ENCODE measurements at places on chromosomes 5 and 9.

GRCh38 chr9:136306211-136307208 is 2.6 kb upstream of the CCDC187 start:
- peak; percentile 31 for DNase-seq
- H3K4me1 ChIP-seq: peaks cover 5% of the 10 kb centered on the region
- H3K27me3 ChIP-seq: peaks cover 5% of the 10 kb centered on the region
- no peak overlapping the region for H3K4me3 ChIP-seq
- H3K27ac ChIP-seq: peak overlapping the region; percentile 8

- peaks cover 23% of the 10 kb centered on the region for H3K27me3 ChIP-seq
- no peak overlapping the region for H3K4me3 ChIP-seq
- no peak for DNase-seq
- H3K27ac ChIP-seq: no peak overlapping the region
Measured at GRCh38 chr5:73727470-73727869, 101.5 kb downstream of the ARHGEF28 start.

DNA sequence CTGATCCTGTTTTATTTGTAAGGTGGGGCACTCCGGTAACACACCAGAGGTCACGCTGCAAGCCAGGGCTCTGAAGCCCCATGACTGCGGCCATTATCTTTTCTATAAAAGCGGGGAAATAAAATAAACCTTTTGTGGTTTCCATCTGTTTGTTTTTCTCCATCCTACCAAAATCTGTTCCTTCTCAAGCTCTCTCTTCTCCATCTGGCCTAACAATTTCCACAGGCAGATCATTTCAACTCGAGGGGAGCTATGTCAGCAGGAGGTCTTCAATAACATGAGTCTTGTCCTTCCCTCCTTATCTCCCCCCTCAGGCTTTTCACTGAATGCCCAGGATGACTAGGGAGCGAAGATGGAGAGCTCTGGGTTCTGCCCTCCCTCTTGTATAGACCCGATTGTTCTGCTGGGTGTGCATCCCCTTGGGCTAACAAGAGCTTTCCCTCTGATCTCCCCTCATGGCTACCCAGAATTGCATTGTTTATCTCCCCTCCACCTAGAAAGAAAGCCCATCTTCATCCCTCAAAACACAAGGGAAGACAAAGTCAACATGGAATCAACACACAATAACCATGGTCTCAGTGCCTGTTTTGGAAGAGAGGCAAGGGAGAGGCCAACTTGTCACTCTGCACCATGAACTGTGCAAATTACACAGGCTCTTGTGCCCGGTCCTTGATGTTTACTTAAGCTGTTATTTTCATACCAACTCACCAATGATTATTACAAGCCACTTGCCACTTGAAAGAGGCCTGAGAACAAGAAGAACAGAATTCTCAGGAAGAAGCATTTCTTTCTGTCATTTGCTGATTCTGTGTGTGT is 187.8 kb downstream of the FANCC start:
- H3K36me3 ChIP-seq: no peaks in the 10 kb centered on the region
- no peaks in the 10 kb centered on the region for H3K4me1 ChIP-seq
- no peaks in the 10 kb centered on the region for H3K27me3 ChIP-seq
- no peak overlapping the region for H3K27ac ChIP-seq

DNA sequence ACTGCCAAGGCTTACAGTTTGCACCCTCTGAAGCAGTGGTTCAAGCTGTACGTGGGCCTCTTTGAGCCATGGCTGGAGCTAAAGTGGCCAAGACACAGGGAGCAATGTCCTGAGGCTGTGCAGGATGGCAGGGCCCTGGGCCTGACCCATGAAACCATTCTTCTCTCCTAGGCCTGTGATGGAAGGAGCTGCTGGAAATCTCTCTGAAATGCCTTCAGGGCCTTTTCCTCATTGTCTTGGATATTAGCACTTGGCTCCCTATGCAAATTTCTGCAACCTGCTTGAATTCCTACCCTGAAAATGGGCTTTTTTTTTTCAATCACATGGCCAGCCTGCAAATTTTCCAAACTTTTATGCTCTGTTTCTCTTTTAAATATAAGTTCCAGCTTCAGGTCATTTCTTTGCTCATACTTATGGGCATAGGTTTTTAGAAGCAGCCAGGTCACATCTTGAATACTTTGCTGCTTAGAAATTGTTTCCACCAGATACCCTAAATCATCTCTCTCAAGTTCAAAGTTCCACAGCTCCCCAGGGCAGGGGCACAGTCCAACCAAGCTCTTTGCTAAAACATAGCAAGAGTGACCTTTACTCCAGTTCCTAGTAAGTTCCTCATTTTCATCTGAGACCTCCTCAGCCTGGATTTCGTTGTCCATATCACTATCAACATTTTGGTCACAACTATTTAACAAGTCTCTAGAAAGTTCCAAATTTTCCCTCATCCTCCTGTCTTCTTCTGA is 138.3 kb downstream of the OSTF1 start:
- peaks cover 4% of the 10 kb centered on the region for H3K27me3 ChIP-seq
- DNase-seq: no peak
- H3K36me3 ChIP-seq: no peaks in the 10 kb centered on the region
- H3K4me1 ChIP-seq: no peaks in the 10 kb centered on the region

GRCh38 chr5:157548513-157549282 is 26.9 kb downstream of the ADAM19 start:
- peak overlapping the region; percentile 66 for H3K27ac ChIP-seq
- H3K36me3 ChIP-seq: peaks cover 74% of the 10 kb centered on the region
- peak overlapping the region; percentile 5 for H3K4me3 ChIP-seq
- no peak for DNase-seq
- no peaks in the 10 kb centered on the region for H3K27me3 ChIP-seq

- no peak for DNase-seq
- peaks cover 12% of the 10 kb centered on the region for H3K27me3 ChIP-seq
- no peak overlapping the region for H3K27ac ChIP-seq
Measured at GRCh38 chr5:55852503-55852902, 1.3 kb downstream of the IL31RA start.

DNA sequence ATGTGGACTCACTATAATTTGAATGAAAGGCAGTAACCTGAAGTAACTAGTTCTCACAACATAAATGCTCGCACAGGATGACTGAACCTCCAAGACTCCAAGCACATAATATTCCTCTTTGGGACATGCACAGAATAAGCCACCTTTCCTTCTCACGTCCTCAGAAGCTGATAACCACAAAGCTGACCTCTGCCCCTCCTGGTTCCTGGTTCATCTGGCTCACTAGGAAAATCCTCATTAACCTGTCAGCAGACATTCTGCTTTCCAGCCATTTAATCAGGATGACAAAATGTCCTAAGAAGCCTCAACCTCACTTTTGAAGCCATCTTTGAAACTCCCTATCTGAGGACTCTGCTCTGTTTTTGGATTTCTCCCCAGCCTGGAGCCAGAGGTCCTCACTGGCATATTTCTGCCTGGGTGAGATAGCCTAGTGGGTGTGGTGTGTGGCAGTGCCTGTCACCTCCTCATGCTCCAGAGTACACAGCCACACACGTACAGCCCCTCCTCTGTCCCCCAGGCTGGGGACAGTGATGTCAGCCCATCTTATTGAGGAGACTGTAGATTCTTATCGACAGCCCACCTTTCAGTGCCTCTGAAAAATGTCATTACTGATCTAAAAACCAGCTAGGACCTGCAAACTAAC is 10.3 kb downstream of the ANKH start:
- H3K27me3 ChIP-seq: no peaks in the 10 kb centered on the region
- no peaks in the 10 kb centered on the region for H3K36me3 ChIP-seq
- H3K27ac ChIP-seq: no peak overlapping the region
- H3K4me1 ChIP-seq: no peaks in the 10 kb centered on the region
- DNase-seq: no peak

- H3K36me3 ChIP-seq: no peaks in the 10 kb centered on the region
- peaks cover 7% of the 10 kb centered on the region for H3K27me3 ChIP-seq
- no peak for DNase-seq
- H3K4me3 ChIP-seq: no peak overlapping the region
- no peak overlapping the region for H3K27ac ChIP-seq
- no peaks in the 10 kb centered on the region for H3K4me1 ChIP-seq
Measured at GRCh38 chr5:74405593-74405992, 234.9 kb downstream of the ENC1 start.

DNA sequence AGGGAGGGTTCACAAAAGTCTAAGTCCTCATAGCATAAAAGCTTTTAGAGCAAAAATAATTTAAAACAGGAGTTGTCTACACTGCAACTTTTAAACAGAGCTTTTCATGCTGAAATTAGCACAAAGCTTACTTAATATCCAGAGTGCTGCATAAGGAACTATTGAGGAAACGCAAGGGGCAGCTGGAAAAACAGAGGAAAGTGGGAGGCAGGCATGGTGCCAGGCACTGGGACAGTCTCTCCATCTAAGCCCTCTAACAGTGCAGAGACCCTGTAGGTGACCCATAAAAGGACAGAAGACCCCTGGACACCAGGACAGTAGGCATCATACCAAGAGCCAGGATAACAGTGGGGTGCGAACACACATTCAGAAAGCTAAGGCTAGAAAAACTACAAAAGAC is 49.3 kb downstream of the ADAMTS12 start:
- H3K27ac ChIP-seq: no peak overlapping the region
- DNase-seq: no peak
- H3K27me3 ChIP-seq: peaks cover 15% of the 10 kb centered on the region
- peaks cover 7% of the 10 kb centered on the region for H3K36me3 ChIP-seq
- no peak overlapping the region for H3K4me3 ChIP-seq

DNA sequence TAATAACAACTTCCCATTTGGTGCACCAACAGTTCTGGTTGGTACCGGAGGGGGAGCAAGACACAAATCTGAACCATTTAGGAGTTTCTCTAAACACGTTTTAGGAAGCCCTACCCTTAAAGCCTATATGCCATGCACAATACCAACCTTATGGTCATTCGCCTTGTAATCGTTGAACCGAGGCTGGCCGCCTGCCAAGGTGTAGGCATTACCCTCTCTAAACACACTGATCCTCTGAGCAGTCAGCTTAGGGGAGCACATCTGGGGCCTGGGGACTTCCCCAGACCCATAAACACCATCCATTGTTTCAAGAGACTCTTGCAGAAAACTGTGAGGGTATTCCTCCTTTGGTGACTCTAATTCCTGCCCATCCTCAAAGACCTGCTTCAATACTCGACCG is 328 bp downstream of the GRXCR2 start:
- H3K27ac ChIP-seq: no peak overlapping the region
- no peaks in the 10 kb centered on the region for H3K27me3 ChIP-seq
- no peak for DNase-seq
- no peaks in the 10 kb centered on the region for H3K36me3 ChIP-seq

GRCh38 chr9:120212853-120213200 is 367.1 kb downstream of the CDK5RAP2 start:
- no peaks in the 10 kb centered on the region for H3K27me3 ChIP-seq
- H3K27ac ChIP-seq: no peak overlapping the region
- DNase-seq: no peak
- no peaks in the 10 kb centered on the region for H3K4me1 ChIP-seq

- H3K36me3 ChIP-seq: no peaks in the 10 kb centered on the region
- no peak overlapping the region for H3K27ac ChIP-seq
- H3K4me3 ChIP-seq: no peak overlapping the region
- DNase-seq: no peak
Measured at GRCh38 chr9:4222357-4222756, 77.5 kb downstream of the GLIS3 start.

DNA sequence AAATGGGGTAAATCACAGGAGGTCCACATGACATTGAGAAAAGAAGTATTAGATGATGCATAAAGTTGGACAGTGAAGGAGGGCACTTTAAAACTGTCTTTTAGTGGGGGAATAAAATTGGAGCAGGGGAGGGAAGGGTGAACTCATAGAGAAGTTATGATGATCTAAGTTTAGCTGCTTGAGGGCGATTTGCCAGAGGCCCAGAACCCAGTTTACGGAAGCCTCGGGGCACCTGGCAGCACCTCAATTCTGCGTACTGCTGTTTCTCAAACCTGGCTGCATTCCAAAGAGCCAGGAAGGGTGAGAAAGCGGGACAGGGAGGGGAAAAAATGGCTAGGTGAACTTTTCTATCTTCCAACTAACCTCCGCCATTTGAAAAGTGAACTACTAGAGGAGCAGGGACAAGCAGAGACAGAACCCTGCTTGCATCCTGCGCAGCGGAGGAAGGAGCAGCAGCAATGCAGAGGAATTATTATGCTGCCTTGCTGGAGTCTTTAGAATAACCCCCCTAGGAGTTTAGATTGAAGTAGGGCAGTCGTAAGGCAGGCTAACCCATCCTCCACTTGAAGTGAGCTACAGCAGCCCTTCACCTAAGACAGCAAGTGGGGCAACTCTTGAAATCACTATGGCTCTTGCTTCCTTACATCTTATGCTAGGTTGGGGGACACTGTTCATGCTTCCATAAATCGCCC is 316.8 kb downstream of the BRINP1 start:
- no peaks in the 10 kb centered on the region for H3K4me1 ChIP-seq
- no peaks in the 10 kb centered on the region for H3K27me3 ChIP-seq
- no peak for DNase-seq
- H3K36me3 ChIP-seq: no peaks in the 10 kb centered on the region
- no peak overlapping the region for H3K27ac ChIP-seq
- H3K4me3 ChIP-seq: no peak overlapping the region

DNA sequence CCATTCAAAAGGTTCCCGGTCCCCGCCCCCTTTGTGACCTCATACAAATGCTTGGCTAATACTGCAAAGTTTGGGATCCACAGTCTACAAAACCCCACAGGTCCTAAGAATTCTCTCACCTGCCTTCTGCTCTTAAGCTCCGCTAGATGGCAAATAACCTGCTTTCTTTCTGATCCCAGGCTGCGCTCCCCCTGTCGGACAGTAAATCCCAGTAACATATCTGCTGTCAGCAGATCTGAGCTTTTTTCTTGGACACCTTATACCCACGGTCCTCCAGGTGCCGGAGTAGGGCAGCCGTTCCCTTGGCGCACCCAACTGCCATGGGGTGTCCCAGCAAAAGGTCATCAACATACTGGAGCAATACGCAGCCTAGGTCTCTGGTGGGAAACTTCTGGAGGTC is 39.0 kb upstream of the PPP1R26 start:
- no peaks in the 10 kb centered on the region for H3K36me3 ChIP-seq
- no peak overlapping the region for H3K4me3 ChIP-seq
- no peaks in the 10 kb centered on the region for H3K4me1 ChIP-seq
- no peak for DNase-seq
- no peak overlapping the region for H3K27ac ChIP-seq

- H3K27ac ChIP-seq: no peak overlapping the region
- peaks cover 16% of the 10 kb centered on the region for H3K4me1 ChIP-seq
- peaks cover 2% of the 10 kb centered on the region for H3K27me3 ChIP-seq
- no peaks in the 10 kb centered on the region for H3K36me3 ChIP-seq
- no peak for DNase-seq
Measured at GRCh38 chr5:141852448-141852847, 25.8 kb downstream of the PCDH1 start.

DNA sequence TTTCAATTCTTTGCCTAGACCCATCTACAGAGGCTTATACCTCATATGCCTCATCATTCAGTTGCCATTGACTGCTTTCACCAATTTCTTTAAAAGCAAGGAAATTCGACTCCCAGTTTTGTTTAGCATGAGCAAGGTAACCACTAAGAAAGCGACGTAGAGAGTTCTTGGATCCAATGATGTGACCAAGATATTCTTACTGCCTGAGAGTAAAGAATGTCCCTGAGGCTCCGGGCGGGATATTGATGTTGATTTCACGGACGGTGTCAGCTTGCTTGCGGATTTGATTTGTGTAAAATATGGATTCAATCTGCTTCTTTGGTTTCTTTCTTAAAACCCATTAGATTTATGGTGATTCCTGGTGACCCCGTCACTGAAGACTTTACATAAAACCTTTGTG is 135.1 kb upstream of the ICE1 start:
- H3K36me3 ChIP-seq: no peaks in the 10 kb centered on the region
- no peak for DNase-seq
- no peak overlapping the region for H3K4me3 ChIP-seq
- H3K27me3 ChIP-seq: no peaks in the 10 kb centered on the region

- H3K36me3 ChIP-seq: peaks cover 71% of the 10 kb centered on the region
- H3K27ac ChIP-seq: no peak overlapping the region
- peak; percentile 17 for DNase-seq
- no peaks in the 10 kb centered on the region for H3K27me3 ChIP-seq
Measured at GRCh38 chr9:121350993-121351561, 19.0 kb downstream of the STOM start.

GRCh38 chr9:5557606-5558587 is 47.6 kb downstream of the PDCD1LG2 start:
- peak overlapping the region; percentile 84 for H3K27ac ChIP-seq
- no peaks in the 10 kb centered on the region for H3K27me3 ChIP-seq
- peak; percentile 71 for DNase-seq
